ENCODE measurements at places on chromosomes 2 and 18.

- no peak for DNase-seq
These were observed 30.3 kb downstream of the PAX3 start for GRCh38 chr2:222268311-222268990.

- DNase-seq: no peak
These were observed 51.2 kb downstream of the SDC1 start for GRCh38 chr2:20173496-20174402.

DNA sequence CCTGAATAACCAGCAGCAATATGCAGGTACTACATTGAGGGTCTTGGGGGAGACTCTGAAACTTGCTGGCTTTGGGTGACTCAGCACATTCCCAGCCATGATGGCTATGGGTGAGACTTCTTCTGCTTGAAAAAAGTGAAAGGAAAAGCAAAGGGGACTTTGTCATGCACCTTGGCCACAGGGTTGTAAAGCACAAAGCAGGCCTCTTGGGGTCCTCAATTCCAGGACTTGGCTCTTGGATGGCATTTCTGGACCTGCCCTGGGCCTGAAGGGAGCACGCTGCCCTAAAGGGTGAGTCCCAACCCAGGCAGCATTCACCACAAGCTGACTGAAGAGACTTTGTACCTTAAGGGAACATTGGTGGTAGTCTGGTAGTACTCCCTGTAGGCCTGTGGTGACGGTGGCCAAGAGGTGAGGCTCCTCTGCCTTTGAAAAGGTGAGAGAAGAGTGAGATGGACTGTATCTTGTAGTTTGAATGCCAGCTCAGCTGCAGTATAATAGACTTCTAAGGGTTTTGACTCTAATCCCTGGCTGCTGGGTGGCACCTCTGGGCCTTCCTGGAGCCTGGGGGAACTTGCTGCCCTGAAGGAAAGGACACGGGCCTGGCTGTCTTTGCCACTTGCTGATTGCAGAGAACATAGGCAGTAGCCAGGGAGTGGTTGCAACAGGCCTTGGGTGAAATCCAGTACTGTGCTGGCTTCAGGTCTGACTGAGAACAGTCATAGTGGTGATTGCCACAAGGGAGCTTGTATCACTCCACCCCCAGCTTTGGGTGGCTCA lies 36.5 kb upstream of the CYTIP start:
- peak; percentile 75 for DNase-seq

GRCh38 chr2:5315512-5315911 lies 376.7 kb upstream of the SOX11 start:
- DNase-seq: no peak

DNA sequence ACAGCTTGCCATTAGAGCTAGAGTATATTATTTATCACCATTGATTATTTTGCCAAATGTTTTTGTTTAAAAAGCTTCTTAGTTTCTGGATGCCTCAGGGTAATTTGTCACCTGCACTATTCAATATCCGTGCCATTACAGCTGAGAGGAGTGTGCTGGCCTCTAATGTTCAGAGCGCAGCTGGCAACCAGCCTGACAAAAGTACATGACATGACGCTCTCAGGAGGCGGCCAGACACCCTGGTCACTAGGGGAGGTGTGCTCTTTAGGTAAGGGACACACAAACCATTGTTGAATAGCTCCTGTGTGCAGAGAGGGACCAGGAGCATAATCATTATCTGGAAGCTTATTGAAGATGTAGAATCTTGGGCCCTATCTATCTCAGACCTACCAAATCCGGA lies 20.3 kb downstream of the LIMS1 start:
- no peak for DNase-seq

DNA sequence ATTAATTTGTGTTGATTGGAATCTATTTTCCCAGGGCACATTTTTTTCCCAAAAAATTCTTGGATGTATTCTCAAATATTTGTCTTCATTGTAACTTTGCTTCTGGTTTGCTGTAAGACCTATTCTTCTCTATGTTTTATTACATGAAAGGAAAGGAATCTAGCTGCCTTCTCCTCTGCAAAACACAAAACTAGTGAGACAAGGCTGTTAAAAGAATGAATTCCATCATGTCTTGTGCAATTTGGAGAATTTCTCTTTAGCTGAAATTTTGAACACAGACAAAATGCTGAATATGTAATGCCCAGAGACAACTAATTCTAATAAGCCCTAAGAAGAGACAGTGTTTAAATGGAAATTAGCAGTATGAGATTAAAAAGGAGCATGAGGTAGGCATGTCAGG lies 275.9 kb downstream of the CDH20 start:
- DNase-seq: peak; percentile 49

GRCh38 chr18:12990123-12990475 lies 1.1 kb upstream of the CEP192 start:
- DNase-seq: no peak

DNA sequence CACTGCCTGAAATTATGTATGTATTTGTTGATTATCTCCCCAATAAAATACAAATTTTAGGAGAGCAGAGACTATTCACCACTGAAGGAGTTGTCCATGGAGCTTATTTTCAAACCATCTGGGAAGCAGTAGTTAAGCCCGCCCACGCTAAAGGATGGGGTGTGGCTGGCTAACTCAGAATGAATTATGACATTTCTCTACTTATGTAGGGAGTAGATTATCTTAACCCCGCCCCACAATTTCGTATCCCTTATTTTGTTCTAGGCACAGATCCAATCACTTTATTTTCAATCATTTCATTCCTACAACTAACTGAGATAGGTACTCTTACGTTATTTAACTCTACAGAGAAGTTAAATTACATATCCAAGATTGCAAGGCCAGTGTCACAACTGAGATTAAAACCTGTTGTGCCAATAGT lies 1.4 kb upstream of the LAPTM4A start:
- peak; percentile 92 for DNase-seq

DNA sequence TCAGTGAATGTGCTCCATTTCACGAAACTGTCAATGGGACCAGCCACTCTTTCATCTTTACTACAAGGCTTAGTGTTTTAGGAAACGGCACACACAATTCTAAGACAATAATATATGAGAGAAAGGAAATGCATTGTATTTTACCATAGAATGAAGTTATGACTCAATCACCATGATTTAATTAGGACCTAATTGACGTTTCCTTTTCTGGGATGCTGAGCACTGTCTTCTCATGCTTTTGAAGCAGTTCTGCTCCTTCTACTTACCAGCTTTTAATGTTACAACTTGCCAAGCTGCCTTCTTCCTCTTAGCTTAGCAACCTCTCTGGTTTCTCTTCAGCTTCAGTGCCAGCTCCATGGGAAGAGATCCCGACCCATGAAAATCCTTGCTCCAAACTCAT lies 94.3 kb upstream of the SERPINE2 start:
- DNase-seq: no peak

GRCh38 chr2:227095346-227095745 lies 68.7 kb downstream of the COL4A4 start:
- no peak for DNase-seq

GRCh38 chr18:60200558-60200957 lies 172.0 kb downstream of the MC4R start:
- no peak for DNase-seq

GRCh38 chr2:168220965-168221819 lies 26.2 kb downstream of the STK39 start:
- DNase-seq: no peak

DNA sequence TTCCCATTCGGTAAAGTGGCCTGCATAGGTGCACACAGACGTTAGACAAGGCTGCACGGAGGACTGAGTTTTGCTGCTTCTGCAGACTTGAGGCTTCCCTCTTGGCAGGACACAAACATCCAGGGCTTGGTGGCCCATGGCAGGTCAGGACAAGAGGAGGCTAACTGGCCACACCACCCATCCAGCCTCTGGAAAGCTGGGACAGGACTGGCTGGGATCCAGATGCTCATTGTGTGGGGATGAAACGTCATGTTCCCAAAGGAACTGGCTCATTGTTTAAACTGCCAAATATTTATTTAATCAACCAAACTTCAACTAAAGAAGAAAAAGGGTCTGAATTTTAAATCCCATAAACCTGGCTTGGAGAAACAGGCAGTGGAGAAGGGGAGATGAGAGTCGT lies 239.1 kb upstream of the EPAS1 start:
- DNase-seq: no peak

DNA sequence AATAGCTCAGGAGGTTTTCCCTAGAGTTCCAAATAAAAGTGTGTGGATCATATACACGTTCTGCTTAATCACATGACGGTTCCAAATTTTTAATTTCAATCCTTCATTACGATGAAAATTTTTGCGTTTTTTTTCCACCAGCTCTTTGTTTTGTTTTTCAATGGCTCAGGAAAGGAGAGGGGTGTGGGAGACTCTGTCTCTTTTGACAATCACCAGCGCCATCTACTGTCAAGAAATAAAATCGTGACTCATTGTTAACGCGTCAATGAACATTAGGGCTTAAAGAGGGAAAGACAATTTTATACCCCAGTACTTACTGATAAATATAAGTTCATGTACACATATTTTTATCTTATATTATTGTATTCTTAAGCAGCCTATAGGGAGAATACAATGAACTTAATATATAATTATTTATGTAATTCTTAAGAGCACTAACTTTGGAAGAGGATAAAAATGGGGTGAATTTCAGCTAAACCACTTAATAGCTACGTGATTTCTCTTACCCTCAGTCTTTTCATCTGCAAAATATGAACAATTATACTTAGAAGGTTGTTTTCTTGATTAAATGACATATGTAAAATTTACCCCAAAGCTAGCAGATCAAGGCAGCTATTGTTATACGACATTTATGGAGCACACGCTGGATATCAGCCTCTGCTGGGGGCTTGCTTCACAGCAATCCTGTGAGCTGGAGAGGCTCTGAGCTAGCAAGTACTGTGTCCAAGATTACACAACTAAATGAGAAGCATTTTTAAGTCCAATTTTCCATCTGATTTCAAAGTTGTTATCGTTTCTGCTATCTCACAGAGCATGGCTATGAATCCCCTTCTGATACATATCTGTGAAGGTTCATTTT lies 47.4 kb upstream of the RMDN2 start:
- DNase-seq: peak; percentile 77

- no peak for DNase-seq
These were observed 47.5 kb upstream of the LYPD6B start for GRCh38 chr2:148990968-148991367.

GRCh38 chr2:13917958-13918357 lies 714.6 kb upstream of the LRATD1 start:
- no peak for DNase-seq

- DNase-seq: no peak
These were observed 323.2 kb upstream of the THSD7B start for GRCh38 chr2:136441979-136442714.

DNA sequence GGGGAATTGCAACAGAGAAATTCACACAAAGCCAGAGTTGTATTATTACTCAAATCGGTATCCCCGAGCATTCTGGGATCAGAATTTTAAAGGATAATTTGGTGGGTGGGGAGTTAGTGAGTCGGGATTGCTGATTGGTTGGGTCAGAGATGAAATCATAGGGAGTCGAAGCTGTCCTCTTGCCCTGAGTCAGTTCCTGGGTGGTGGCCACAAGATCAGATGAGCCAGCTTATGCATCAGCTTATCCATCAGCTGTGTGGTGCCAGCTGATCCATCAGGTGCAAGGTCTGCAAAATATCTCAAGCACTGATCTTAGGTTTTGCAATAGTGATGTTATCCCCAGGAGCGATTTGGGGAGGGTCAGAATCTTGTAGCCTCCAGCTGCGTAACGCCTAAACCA lies 34.3 kb upstream of the ITM2C start:
- DNase-seq: no peak

DNA sequence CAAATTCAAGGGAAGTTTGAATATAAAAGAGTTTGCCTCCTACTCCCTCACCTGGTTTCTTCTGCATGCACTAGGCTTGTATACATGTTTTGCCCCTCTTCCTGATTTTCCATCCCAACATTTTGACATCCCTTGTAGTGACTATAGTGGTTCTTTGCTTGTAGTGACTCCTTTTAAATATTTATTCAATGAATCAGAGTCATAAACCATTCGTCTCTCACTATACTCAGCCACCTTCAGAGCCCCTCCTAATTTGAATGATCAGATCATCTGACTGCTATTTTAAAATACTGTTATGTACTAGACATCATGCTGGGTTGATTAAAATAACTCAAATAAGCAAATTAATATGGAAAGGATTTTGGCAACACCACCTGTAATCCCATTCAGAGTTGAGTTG lies 492.1 kb upstream of the PIK3C3 start:
- DNase-seq: no peak

DNA sequence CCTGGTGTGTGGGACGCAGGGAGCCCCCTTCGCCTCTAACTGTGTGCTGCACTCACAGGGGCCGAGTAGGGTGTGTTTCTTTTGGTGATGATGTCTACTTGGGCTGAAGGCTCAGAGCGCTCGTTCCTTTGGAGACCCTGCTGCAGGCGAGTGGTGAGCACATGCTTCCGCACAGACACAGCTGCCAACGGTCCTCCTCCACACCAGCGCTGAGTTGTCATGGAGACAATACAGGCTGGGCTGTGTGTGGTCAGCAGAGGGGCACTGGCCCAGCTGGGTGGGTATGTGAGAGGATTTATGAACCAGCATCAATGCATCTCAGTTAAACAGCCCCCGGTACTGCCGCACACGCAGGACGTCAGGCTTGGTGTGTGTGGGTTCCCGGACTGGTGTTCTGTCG lies 143.5 kb downstream of the SH3RF3 start:
- no peak for DNase-seq

GRCh38 chr18:49875783-49876182 lies 62.5 kb upstream of the ACAA2 start:
- no peak for DNase-seq

DNA sequence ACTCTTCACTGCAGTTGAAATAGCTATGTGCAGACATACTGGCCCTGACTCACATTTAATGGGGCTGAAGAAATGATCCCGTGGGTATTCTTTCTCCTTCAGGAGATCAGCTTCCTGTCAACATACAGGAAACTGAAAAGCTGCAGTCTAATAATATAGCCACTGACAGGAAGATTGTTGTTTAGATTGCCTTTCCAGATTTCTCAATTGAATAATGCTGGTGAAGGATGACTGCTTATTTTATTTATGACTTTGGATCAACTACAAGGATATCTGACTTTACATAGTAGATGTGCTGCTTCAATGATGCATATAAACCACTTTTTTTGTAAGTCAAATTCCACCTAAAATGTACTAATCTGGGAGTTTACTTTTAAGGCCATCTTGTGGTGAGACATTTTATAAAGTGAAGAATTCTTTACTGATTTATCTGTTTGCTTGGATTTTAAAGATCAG lies 93.4 kb upstream of the MAP4K3 start:
- DNase-seq: peak; percentile 79

DNA sequence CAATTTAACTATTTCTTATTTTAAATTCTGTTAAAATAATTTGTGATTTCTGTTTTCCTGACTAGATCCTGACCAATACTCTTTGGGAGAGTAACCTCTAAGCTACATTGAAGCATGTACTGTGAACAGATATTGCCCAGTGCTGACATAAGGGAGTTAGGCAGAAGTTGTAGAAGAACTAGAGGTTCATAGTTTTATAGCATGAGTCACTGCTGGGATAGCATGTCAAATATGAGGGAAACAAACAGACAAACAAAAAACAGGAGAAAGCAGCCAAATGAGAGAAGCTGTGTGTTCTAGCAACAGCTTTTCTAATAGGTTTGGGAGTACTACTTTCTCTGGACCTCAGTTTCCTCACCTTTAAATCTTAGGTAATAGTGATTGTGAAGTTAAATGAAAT lies 72.4 kb downstream of the CERS6 start:
- DNase-seq: peak; percentile 36

GRCh38 chr2:9249020-9249800 lies 42.6 kb downstream of the ASAP2 start:
- DNase-seq: peak; percentile 69
